GOT3 (cell line): ENCODE measurements at places on chromosomes 11 and 22.

GRCh38 chr11:33893711-33894397 lies 2.0 kb upstream of the LMO2 start:
- no peak for DNase-seq

- DNase-seq, result no peak
Observed at GRCh38 chr11:10605941-10606381, 37.5 kb upstream of the LYVE1 start.

DNA sequence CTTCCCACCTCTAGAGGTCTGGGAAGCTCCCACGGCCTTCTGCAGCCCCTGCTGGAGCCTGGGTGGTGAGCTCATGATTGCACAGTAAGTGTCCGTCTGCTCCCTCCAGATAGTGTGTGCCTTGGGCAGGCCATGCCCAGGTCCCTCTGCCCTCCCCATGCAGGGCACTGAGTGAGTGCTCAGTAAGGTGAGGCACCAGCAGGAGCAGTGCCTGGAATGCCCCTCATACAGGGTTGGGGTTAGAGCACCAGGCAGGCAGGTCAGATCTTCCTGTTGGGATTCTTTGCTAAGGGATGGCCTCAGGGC lies 50.3 kb downstream of the NAT10 start:
- DNase-seq, result no peak

- no peak for DNase-seq
Observed at GRCh38 chr11:115653926-115654325, 149.7 kb upstream of the CADM1 start.

GRCh38 chr11:45104790-45105084 lies 41.7 kb upstream of the PRDM11 start:
- DNase-seq, result no peak

- no peak for DNase-seq
Observed at GRCh38 chr11:88629496-88629895, 292.0 kb upstream of the CTSC start.

GRCh38 chr11:46827995-46828394 lies 18.1 kb downstream of the CKAP5 start:
- DNase-seq, result no peak

DNA sequence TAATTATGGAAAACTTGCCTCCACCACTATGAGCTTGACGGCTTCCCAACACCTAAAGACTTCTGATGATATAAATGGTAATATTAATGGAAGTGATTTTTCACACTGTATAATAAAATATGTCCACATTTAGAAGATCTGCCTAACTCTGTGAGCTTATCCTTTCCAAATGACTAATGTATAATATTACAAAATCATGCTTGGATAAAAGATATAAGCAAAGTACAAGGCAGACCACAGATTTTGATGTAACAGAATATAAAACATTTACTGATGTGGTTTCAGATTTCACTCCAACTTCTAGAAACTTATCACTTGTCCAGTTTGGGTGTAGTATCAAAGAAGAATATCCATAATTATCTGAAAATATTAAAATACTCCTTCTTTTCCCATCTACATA lies 36.9 kb downstream of the GALNT18 start:
- no peak for DNase-seq

DNA sequence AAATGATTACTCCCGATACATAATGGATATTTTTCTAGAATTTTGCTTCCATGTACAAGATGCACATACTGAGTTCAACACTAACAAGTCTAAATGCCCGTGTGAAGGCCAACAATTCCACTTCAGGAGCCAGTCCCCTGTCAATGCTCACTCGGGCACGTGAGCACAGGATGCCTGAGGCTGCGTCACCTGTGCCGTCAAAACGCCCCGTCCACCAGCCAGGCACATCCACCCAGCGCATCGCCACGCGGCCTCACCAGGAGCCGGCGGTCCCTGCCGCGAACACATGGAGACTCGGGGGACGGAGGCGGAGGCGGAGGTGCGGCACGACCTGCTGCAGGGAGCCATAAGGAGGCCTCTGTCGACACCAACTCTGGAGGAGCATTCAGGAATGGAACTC lies 9.8 kb downstream of the TOLLIP start:
- no peak for DNase-seq

DNA sequence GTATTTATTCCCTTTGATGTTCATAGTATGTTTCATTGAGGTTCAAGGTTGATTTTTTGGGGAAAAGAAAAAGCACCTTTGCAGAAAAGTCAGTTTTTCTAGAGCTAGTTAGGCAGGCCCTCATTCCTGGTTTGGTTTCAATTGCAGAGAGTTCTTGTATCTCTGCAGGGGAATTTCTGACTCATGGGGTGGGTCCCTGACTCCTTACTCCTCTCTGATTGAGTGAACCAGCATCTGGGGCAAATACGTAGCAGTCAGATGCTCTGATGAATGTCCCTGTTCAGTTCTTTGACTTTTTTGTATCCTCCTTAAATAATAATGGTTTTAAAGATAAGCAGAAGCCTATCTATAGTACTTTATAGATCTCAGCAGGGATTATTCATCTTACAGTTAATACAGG lies 7.7 kb upstream of the NCR3LG1 start:
- no peak for DNase-seq

GRCh38 chr22:41062146-41062545 lies 30.2 kb upstream of the EP300 start:
- DNase-seq, result no peak

DNA sequence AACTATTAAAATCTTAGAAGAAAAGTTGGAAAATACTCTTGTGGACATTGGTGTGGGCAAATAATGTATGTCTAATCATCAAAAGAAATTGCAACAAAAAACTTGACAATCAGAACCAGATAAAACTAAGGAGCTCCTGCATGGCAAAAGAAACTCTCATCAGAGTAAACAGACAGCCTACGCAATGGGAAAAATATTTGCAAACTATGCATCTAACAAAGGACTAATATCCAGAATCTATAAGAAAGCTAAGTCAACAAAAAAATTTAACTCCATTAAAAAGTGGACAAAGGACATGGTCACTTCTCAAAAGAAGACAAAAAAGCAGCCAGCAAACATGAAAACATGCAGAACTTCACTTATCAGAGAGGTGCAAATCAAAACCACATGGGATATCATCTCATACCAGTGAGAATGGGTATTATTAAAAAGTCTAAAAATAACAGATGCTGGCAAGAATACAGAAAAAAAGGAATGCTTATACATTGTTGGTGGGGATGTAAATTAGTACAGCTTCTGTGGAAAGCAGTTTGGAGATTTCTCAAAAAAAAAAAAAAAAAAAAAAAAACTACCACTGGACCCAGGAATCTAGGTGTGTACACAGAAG lies 99.7 kb upstream of the TOP3B start:
- no peak for DNase-seq

DNA sequence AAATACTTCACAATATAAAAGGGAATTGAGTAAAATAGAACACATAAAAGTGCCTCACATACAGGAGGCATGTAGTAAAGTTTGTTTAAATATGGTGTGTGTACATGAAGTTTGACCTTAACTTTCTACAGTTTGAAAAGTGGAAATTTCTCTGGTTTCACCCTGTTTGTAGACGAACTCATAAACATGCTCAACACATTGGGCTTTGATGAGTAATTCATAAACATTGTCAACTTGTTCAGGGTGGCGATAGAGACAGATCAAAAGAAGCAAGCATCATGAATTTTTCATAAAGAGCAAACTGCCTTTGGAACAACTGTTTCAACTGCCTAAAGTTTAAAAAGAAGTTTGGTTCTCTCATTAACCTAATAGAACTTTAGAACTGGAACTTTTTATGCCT lies 9.1 kb downstream of the SLN start:
- no peak for DNase-seq

- no peak for DNase-seq
Observed at GRCh38 chr22:37337204-37337943, 55.1 kb downstream of the CYTH4 start.

DNA sequence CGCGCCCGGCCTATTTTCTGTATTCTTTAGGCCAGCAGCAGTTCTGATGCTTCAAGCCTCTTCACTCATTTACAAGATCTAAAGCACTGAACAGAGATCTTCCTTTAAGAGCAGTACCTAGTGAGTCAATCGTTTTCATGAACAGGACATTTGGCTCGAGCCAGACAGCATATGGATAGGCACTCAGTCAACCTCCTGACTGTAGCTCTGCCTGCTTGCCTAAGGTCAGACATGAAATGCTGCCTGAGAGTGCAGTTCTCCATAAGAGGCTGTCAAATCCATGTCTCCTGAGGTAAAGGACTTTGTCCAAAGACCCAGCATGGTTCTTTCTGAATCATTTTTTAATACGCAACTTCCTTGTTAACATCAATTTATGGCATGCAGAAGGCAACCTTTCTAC lies 941.2 kb downstream of the DLG2 start:
- DNase-seq, result no peak

GRCh38 chr22:47059701-47060161 lies 297.3 kb downstream of the TBC1D22A start:
- no peak for DNase-seq

DNA sequence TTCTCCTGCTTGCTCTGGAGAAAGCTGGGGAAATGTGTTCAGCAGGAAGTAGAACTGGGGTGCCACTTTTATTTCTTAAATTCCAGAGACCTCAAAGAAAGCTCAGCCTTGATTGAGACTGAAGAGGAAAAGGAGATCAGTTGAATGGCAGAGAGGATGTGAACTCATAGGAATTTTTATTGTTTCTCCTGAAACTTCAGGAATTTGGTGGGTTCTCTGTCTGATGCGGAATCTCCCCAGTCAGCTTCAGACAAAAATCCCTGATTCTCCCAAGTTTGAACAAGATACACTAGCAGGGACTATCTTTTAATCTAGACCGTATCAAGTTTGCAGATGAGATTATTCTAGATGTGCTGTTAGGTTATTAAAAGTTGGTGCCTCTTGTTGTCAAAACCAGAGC lies 23.0 kb downstream of the EHF start:
- DNase-seq, result no peak

GRCh38 chr11:132898021-132898420 lies 634.3 kb downstream of the OPCML start:
- no peak for DNase-seq

DNA sequence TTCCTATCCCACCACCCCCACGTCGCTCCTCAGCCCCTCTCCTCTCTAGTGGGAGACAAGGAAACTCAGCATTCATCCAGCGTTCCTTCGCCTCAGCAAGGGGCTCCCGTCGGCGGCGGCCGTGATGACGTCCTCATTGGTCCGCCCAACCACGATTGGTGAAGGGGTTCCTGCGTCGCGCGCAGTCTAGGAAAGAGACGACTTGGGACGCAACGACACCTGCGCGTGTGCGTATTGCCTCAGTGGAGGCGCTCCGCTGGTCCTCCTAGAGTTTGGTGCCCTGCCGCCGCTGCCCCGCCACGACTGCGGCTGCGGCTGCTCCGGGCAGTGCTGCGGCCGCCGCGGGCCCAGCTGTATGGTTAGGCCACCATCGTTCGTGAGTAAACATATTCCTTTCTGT lies 56.6 kb downstream of the CCDC81 start:
- no peak for DNase-seq

DNA sequence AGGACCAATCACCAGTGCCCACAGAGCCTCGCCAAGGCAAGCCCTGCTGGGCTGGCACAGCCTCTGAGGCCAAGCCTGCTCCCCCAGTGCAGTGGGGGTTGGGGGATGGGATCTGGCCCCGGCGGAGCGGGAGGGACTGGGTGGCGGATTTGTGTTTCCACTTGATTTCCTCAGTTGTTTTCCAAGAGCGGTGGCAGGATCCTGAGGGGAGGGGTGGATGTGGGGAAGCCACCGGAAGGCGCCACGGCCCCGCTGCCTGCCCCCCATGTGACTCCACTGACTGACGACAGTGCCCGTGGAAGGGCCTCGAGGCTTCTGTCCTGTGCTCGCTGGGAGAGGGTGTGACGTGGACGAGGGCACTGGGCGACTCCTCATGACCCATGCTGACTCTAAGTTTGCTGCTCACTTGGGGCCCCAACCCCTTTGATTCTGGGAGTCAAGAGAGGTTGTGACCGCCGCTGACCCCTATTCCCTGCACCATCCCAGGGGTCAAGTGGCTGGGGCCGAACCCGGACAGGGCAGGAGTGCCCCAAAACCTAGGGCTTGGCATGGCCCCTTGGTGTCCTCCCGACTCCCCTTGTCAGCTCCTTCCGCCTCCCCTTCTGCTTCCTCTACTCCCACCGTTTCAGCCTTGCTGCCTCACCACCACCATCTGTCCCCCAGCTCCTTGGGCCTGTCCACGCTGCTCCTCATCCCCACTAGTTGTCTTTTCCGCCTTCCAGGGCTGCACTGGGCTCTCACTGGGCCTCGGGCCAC lies 23.5 kb upstream of the PICK1 start:
- no peak for DNase-seq

DNA sequence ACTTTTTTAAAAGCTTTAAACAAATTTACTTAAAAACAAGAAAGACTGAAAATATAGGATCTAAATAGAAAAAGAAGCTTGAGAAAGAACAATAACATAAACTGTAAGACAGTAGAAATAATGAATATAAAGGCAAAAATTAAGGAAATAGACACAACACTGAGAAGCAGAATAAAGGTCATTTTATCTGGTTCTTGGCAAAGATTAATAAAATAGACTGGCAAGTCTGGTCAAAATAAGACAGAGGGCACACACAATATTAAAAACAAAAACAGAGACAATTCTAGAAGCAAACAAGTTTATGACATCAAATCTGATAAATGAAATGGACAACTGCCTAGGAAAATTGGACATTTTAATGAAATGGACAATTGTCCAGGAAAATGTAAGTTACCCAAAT lies 105.8 kb downstream of the ATG16L2 start:
- no peak for DNase-seq

DNA sequence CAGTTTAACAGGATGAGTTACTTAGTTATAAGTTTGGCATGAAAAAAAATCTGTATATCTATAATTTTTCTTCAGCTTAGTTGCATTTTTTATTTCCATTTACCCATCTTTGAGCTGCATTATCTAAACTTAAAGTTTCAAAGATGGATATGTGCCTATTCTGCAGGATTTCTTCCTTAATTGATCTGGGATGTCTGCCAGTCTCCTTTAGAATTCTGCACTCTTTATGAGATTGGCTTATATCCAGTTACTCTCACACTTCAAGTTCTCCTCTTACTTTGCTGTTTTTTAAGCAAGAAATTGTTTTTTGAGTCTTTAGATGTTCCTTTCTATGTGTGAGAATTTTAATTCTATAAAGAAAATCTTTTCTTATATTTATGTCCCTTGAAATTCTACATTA lies 5.1 kb upstream of the PDGFD start:
- DNase-seq, result no peak

DNA sequence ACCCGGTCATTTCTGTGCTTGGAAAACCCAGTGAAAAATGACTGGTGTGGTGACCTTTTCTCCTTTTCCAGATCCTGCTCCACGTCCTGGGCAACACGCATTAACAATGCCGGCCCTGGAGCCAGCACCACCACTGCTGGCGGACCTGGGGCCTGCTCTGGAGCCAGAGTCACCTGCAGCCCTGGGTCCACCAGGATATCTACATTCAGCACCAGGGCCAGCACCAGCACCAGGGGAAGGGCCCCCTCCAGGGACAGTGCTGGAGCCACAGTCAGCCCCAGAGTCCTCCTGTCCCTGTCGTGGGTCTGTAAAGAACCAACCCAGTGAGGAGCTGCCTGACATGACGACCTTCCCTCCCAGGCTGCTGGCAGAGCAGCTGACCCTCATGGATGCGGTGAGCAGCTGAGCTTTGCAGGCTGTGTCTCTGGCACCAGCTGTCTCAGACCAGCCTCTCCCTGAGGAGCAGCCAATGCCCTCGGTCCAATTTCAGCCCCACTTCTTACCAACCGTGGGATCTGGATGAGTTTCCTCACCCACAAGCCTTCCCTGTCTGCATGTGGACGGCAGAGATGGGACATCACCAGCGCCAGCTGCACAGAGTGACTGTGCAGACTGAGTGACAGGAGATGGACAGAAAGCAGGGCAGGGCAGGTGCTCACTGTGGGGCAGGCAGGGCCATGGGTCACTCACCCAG lies 1.9 kb downstream of the RGL4 start:
- DNase-seq, result no peak
